Daoy (cell line): ENCODE measurements at places on chromosomes 1 and 21. TPM values are rescaled to one million over a fixed set of nuclear protein-coding genes. Genes with fewer than 3 reads are reported as not detected.

The EDARADD gene
- 2.7 and 6.0 TPM in 2 replicates for total RNA-seq

The RGS4 gene
- total RNA-seq = 68.6 and 81.8 TPM in 2 replicates

GRCh38 chr1:163538667-163539066 is 216.9 kb downstream of the NUF2 start:
- DNase-seq = no peak

- DNase-seq = no peak
Observed at GRCh38 chr1:61979729-61980128, 214.9 kb upstream of the L1TD1 start.
